ENCODE measurements at places on chromosomes 6 and 20. TPM values are rescaled to one million over a fixed set of nuclear protein-coding genes. Genes with fewer than 3 reads are reported as not detected.

SLC32A1 gene
- total RNA-seq = 6.4 TPM

RSPO3 gene
- 44.1 TPM for total RNA-seq

C4A gene
- 8.6 TPM for total RNA-seq

EPHA7 gene
- total RNA-seq = 102 TPM

GRCh38 chr6:131947986-131948661 is 3.0 kb downstream of the CCN2 start:
- DNase-seq = no peak

DNA sequence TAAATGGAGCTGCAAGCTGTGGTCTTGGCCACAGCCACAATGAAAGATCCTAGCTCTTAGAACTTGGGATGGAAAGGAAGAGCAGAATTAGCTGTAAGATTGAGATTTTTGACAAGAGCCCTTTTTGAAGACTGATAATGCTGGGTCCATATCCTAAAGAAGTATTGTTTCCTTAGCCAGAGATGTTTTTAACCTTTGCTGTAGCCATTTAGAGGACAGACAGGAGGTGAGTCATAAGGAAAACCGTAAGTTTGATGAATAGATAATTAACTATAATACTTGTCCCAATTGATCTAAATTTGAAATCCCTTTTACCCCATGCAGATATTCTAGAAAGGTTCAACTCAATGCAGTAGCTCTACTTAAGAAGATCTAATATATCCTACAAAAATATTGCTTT is 213.7 kb downstream of the HTR1B start:
- DNase-seq = no peak

GRCh38 chr20:62040381-62040922 is 25.2 kb downstream of the TAF4 start:
- peak; percentile 19 for DNase-seq

DNA sequence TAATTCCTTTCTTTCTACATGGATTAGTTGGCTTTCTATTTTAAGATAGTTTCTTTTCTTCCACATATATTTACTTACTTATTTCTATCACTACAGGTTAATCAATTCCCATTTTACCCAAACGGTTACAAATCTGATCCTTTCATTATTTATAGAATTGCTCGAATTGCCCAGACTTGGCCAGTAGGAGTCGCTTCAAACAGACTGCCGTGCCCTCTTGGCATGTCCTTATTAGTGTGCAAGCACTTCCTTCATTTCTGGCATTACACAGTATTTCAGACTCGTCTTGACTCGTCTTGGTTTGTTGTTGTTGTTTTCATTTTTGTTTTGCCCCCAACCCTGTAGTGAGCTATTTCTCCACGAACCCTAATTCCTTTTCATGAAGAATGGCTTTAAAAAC is 74.6 kb downstream of the SAMD3 start:
- DNase-seq = no peak

- DNase-seq = no peak
Measured at GRCh38 chr6:170441316-170441715, 111.8 kb downstream of the PSMB1 start.

DNA sequence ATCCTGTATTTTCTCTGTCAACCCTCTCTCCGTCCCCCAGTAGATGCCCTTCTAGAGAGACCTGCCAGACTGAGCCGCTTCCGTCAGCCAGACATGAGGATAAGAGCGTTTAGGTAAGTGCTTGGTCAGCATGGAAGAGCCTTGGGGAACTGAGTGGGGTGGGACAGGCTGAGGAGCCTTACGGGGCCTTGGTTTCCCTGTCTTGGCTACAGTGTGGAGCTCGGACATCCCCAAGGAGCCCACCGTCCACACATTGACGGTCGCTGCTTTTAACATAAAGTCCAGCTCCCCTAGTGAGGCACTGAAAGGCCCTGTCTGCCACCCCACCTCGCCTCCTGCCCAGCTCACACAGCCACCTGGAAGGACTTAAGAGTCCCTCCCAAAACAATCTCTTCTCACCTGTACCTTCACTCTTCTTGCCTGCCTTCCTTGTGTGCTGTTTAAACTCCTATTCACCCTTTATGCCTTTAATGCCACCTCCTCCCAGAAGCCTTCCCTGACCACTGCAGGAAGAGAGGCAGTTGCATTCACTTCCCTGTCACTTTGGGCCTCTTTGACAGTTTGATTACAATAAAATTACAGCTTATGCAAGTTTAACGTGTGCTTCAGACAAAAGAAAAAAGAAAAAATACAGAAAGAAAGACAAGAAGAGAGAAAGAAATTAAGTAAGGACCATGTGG is 42.3 kb downstream of the PDYN start:
- DNase-seq = no peak

GRCh38 chr6:113508249-113508648 is 348.9 kb upstream of the MARCKS start:
- no peak for DNase-seq

GRCh38 chr20:3203315-3204123 is 963 bp downstream of the DDRGK1 start:
- no peak for DNase-seq

DNA sequence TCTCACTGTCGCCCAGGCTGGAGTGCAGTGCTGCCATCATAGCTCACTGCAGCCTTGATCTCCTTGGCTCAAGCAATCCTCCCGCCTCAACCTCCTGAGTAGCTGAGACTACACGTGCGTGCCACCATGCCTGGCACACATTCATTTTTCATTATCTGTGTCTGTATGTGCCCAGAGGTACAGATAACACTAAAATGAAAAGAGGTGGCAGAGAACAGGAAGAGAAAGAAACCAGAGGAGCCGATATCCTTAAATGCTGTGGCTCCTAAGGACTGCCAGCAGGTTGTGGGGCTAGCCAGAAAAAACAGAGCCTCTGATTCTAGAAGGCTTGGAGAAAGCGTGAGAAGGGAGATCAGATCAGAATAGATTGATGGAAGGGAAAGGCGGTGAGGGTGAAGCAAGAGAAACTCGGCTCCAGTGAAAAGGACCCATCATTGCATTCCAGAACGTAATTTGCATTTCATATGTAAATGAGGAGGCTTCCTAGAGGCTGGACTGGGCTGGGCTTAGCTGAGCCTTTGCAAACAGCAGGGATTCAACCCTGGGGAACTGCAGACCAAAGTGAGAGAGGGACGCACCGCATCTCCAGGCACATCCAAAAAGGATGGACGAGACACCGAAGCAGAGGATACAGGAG is 64.2 kb downstream of the GCNT2 start:
- no peak for DNase-seq

DNA sequence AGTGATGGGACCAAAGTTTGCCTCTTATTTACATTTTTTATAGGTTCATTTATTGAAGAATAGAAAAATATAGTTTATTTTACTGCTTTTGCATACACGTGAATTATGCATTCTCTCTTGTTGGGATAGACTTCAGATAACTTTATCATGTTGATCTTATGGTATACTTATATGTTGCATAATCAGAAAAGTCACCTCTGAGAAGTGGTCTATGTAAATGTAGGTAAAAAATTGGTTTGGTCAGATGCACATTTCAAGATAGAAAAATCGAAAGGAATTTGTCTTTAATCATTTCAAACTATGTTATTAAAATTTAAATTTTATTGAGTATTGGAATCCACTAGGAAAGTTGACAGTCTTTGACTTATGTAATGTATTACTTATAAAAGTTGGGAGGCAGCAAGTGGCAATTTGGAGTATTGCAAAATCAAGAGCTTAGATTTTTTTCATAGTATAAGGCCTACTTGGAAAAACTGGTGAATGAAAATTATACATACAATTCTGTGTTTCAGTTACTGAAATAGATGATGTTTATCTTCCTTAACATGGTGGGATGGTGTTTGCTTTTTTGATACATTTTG is 2.4 kb downstream of the PHF3 start:
- no peak for DNase-seq

Data from occipital lobe (tissue), 3 donors.